Dorsolateral prefrontal cortex (tissue), 122 donors: ENCODE measurements at places on chromosomes 3 and 15. TPM values are rescaled to one million over a fixed set of nuclear protein-coding genes. Genes with fewer than 3 reads are reported as not detected.

Gene COL6A6
- 0.14 TPM for total RNA-seq

Gene NAA50
- 67.3 TPM for total RNA-seq

- no peak for DNase-seq
Observed at GRCh38 chr3:172213904-172214303, 174.5 kb downstream of the FNDC3B start.

DNA sequence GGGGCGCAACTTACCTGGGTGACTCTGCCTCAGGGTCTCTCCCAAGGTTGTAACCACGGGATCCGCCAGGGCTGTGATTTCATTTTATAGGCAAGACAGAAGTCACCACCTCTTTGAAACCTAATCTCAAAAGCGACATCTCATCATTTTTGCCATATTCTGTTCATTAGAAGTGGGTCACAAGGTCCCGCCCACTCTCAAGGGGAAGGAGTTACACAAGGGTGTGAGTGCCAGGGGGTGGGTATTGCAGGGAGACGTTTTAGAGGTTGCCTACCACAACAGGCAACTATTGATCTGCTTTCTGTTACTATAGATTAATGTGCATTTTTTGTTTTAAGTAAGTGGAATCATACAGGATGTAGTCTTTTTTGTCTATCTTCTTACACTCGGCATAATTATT lies 56.6 kb upstream of the ADPGK start:
- no peak for DNase-seq

DNA sequence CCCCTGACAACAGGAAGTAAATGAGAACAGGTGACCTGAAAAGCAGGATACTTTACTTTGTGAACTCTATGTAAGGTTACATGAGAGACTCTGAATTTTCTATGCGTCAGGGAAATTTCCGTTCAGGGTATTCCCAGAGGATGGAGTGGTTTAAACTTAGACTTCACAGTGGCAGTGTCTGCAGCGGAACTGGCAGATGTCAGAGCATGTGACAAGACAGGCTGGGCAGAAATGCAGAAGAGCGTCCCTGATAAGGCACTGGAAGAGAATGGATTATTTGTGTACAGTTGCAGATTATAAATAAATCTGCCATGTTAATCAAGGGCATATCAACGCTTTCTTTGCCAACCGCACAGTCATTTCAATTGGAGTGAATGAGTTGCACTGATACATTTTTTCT lies 598.4 kb upstream of the ZNF717 start:
- DNase-seq, result peak; percentile 41

DNA sequence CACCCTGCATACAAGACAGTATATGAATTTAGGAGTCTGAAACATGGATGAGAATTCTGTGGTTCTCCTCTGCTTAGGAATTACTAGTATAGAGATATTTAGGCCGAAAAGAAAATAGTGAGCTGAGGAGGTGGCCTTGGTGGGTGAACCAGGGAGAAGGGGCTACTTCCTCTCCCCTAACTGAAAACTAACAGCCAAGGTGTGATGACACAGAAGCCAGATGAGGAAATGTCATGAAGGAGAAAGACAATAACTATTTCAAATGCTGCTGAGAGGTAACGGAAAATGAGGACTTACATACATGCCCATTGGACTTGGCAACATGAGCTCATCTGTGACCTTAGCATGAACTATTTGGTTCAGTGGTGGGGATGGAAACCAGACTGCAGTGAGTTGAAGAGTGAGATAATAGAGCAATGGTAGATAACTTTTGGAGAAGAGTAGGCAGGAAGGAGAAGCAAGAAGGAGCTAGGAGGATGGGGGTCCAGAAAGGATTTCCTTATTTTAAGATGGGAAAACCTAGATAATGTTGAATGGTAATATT lies 114.4 kb upstream of the TSPAN3 start:
- no peak for DNase-seq

Gene TGM5
- not detected for total RNA-seq

- DNase-seq, result no peak
Observed at GRCh38 chr3:144394032-144394431, 422.4 kb downstream of the DIPK2A start.

DNA sequence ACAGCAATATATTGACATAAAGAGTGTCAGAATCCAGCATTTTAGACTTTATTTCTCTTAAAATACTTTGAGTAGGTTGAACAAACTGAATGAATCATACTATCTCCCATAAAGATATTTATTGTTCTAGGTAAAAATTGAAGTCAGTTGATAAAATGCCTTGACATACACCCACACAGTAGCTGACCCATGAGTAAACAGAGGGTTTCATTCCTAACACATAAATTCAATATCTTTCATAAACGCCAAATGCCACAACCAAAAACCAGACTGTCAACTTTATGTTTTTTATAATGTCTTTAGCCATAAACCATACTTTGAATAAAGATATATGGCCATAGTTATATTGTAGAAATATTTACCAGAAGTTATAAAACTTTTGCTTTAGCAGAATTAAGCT lies 742.4 kb downstream of the NAALADL2 start:
- no peak for DNase-seq

GRCh38 chr3:172546628-172547214 lies 23.5 kb upstream of the TNFSF10 start:
- DNase-seq, result no peak

DNA sequence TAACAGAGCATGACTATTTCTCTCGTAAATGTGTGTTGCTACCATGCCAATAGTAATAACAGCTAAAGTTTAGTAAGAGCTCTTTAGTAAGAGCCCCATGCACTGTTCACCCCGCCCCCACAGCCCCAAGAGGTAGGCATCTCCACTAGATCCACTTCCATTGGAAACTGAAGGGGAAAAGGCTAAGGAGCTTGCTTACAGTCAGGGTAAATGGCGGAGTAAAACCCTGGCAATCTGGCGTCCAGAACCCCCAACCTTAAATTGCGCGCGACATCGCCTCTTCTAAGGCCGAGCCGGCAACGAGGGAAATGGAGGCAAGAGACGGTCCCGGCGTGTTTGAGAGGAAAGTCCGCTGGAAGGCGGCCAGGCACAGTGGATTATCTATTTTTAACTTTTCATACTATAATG lies 654 bp upstream of the C3orf38 start:
- DNase-seq, result no peak

Gene HYAL1
- 2.8 TPM for total RNA-seq

Gene CCR3
- not detected for total RNA-seq

GRCh38 chr15:98896802-98897732 lies 110.5 kb downstream of the PGPEP1L start:
- DNase-seq, result no peak

Gene CLDN11
- 285 TPM for total RNA-seq

Gene GP5
- 0.13 TPM for total RNA-seq

DNA sequence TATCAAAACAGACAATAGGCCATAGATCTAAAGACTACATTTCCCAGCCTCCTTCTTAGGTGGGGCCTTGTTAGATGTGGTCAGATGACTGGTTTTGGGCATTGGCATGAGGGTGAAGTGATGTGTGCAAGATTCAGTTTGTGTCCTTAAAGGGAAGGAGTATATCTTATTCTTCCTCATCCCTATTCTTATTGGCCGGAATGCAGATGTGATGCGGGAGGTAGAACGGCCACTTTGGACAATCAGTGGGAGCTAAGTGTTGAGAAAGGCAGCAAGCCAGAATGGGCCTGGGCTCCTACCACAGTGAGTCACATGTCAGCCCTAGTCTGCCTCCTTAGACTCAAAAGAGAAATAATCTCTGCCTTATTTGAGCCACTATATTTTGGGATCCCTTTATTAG lies 89.8 kb upstream of the MEX3B start:
- no peak for DNase-seq

DNA sequence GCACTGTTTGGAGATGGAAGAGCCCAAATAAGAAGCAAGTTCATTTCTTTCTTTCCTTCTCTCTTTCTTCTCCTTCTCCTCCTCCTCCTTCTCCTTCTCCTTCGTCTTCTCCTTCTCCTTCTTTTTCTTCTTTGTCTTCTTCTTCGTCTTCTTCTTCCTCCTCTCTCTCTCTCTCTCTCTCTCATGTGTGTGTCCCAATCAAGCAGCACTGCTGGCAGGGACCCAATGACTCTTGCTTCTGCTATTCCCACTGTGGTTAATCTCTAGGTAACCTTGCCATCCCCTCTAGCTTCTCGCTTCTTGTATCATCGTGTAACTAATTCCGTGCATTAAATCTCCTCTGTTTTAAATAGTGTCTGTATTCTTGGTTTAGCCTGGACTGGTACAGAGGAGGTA lies 26.1 kb upstream of the ZNF280D start:
- DNase-seq, result no peak

Gene PODXL2
- total RNA-seq, result 66.9 TPM

- DNase-seq, result no peak
Observed at GRCh38 chr3:32499585-32499984, 3.1 kb downstream of the CMTM6 start.

DNA sequence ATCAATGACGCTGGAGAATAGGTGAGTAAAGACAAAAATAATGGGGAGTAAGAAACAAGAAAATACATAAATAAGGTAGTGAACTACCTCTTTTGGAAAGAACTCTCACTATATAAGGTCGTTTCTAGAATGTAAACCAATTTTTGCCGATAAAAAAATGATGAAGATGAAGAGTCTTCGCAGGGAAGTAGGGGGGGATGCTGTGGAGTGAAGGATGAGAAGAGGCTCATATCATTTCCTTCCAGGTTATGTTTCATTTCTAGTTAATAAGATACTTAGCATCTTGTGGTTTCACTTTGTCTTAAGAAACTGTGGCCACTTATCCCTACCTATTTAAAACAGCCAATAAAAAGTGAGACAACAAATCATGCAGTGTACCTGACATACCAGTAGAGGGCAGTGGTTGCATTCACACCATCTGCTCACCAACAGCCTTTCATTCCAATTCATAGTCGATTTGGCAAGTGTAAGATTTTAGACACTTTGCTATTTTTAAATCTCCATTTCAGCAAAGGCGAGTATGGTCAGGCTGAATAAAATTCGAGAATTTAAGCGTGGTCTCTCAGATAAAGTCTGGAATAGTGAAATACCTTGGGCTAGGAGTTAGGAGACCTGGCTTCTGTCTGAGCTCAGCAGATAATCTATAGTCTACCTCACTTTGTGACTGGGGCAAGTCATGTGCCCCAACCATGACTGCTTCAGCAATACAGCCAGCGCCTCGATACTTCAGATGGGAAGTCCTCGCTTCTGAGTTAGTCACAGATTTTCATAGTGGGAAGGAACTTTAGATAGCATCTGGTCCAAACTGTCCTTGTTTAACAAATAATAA lies 28.9 kb upstream of the ICE2 start:
- no peak for DNase-seq

Gene GOLGA8J
- 1.2 TPM for total RNA-seq

GRCh38 chr15:68045289-68046265 lies 8.5 kb upstream of the PIAS1 start:
- no peak for DNase-seq

GRCh38 chr3:57783186-57784088 lies 27.3 kb downstream of the SLMAP start:
- DNase-seq, result no peak

Gene SOX2
- total RNA-seq, result 74.8 TPM

GRCh38 chr3:109608574-109608973 lies 271.2 kb upstream of the DPPA4 start:
- DNase-seq, result no peak

- DNase-seq, result no peak
Observed at GRCh38 chr3:72820415-72820814, 27.8 kb downstream of the SHQ1 start.

DNA sequence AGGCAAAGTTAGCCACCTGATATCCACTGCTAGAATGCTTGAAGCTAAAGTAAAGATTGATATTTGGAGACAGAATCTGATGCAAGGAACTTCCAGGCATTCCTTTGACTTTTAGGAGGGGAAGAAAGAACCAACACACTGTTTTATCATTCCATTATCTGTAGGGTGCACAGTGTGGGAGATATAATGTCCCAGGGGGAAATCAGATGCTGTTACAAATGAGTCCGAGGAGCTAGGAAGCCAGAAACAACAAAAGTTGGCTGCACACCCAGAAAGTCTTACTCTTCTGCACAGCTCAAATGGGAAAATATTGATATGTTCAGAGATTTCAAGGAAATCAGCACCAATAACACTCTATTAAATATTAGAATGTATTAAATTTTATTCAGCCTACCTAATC lies 113.6 kb upstream of the ROBO1 start:
- no peak for DNase-seq

GRCh38 chr3:6228958-6229683 lies 631.8 kb upstream of the GRM7 start:
- no peak for DNase-seq

Gene SEMA6D
- 71.5 TPM for total RNA-seq

Gene GOLGA6D
- total RNA-seq, result not detected

Gene FBXL22
- total RNA-seq, result 5.0 TPM

Gene SAMMSON
- total RNA-seq, result 1.4 TPM

Gene LRRN1
- total RNA-seq, result 30.3 TPM

- no peak for DNase-seq
Observed at GRCh38 chr15:26838742-26839460, 28.0 kb upstream of the GABRA5 start.

Gene SLC35G2
- total RNA-seq, result 15.6 TPM

DNA sequence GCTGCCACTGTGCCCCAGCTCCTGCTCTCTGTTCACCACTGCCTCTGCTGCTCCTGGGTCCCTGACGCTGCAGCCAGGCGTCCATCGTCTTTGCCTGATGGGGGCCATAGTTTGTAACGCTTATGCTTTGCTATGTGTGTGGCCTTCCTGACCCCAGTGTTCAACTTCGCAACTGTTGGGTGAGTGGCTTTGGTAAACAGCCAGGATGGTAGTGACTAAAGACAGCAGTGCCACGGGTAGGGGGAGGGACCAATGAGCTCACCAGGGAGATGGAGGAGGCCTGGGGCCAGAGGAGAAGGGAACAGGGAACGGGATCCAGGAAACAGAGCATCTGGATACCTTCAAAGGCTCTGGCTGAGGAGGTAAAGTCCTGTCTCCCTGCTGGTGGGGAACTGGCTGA lies 75.9 kb upstream of the ALDH1L1 start:
- no peak for DNase-seq

DNA sequence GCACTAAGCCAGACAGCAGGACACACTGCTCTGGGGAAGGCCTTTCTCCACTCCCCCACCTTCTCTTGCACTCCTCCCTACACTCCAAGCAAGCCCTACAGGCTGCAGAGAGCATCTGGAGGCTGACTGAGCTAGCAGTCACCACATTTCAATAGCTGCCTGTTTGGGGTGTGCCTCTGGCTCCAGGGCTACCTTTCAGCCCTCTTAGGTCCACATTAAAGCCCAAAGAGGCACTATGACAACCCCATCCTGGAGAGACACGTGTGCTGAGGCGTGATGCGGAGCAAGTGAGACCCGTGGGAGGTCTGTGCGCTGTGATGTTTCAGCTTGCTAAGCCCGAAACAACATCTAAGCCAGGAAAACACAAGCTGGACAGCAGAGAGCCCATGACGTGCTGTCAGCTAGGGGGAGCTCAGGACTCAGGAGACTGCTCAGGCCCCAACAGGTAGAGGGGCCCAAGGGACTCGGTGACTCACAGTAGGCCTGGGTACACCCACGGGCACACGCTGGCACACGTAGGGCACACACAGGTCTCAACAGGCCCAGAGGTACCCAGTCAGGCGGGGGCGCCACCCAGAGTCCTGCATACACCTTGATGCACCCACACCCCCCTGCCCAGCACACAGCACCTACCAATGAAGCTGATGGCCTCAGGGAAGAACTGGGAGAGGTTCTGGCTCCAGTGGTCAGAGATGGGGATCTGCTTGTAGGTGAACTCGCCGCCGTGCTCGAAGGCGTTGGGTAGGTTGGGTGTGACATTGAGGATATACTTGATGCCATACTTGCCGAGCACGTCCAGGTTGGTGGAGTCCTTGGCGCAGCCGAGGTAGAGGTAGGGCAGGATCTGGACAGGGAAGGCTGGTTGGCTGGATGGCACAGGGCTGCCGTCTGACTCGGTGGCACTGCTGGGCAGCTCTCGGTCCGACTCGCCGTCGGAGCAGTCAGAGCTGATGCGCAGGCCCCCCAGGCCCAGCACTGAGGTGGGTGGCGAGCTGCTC lies 2.8 kb downstream of the DUSP7 start:
- DNase-seq, result no peak

Gene HCN4
- 3.8 TPM for total RNA-seq
